Stimulated activated CD8-positive, alpha-beta memory T cell treated with anti-CD3 and anti-CD28 coated beads, Interleukin-12 subunit alpha, Interleukin-12 subunit beta, amount 100 ng/mL, for 4 hours (primary cell): ENCODE measurements at places on chromosomes 5 and 9.

DNA sequence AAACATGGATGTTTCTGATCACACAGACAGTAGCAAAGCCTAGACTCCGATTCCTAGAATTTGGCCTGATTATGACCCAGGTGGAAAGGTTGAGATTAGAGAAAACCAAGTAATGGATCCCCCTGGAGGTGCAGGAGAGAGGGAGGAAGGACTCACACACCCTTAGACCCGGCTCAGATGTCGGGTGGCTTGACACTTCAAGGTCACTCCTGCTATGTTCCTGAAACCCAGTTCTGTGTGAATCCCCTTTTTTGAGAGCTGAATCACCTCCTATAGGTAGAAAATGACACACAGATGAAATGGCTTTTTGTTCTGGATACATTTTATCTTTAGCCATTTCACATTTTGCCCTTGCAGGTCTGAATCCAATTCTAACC is 192.8 kb downstream of the ARRDC3 start:
- DNase-seq = no peak

- DNase-seq = no peak
Measured at GRCh38 chr5:95832664-95833063, 10.1 kb upstream of the GLRX start.

DNA sequence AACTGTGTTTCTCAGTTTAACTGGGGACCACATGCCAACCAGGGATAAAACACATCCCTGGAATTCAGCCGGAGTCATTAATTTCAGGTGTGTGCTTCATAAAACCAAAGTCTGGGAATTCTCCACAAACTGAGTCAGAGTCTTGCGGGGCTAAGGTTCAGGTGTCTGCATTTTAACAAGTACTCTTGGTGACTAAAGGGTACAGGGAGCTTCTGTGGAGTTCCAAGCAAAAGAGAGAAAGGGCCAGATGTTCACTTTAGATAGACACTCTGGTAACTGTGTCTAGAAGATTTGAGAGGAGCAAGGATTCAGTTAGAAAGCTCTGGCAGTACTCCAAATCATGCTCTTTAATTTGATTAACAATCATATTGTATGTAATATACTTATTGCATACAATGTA is 4.0 kb downstream of the NADK2 start:
- DNase-seq = no peak

GRCh38 chr5:1374679-1375055 is 29.8 kb upstream of the CLPTM1L start:
- no peak for DNase-seq

GRCh38 chr5:177427919-177428573 is 1.6 kb downstream of the GRK6 start:
- DNase-seq = no peak

DNA sequence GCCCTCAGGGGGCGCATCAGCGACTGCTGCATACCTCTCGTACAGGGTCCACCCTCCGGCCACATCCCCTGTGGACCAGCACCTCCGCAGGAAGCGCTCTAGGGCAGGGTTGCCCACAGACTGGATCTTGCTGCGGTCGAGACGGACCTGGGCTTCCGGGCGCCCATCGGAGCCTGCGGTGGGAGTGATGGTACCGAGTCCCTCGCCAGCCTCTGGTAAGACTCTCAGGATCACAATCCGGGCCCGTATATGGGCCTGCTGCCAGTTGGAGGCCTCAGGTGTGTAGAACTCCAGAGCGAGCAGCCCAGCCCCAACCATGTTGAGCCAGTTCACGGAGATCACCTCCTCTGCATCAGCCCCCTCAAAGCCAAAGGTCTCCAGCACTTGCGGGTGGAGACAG is 323.0 kb downstream of the ANXA1 start:
- no peak for DNase-seq

- no peak for DNase-seq
Measured at GRCh38 chr5:89399548-89399947, 516.6 kb upstream of the MEF2C start.

GRCh38 chr5:115423541-115423940 is 121.0 kb downstream of the FEM1C start:
- DNase-seq = no peak

GRCh38 chr9:88243736-88244135 is 105.5 kb upstream of the SPATA31C2 start:
- no peak for DNase-seq

GRCh38 chr5:144406442-144406841 is 235.8 kb downstream of the KCTD16 start:
- DNase-seq = no peak

DNA sequence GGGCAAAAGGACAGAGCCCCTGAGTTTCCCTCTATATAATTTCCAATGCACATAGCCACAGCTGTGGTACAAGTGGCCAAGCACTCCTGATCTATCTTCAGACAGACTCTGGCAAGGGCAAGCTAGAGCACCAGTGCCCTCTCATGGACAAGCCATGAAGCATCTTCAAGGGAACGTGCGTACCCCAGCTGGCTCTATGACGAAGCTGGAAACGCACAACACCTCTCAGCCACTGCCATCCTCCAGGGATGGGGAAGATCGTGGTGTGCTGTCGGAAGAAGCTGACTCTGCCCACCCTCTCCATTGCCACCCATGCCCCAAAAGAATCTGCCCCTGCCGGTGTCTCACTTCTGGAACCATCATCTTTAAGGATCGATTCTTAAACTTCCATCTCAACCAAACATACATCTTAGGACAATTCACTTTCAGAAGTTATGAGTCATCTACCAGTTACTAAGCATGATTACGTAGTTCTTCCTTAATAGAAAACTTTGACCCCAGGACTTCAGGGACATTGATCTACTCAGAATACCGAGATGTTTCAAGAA is 482.9 kb downstream of the AGTPBP1 start:
- no peak for DNase-seq

DNA sequence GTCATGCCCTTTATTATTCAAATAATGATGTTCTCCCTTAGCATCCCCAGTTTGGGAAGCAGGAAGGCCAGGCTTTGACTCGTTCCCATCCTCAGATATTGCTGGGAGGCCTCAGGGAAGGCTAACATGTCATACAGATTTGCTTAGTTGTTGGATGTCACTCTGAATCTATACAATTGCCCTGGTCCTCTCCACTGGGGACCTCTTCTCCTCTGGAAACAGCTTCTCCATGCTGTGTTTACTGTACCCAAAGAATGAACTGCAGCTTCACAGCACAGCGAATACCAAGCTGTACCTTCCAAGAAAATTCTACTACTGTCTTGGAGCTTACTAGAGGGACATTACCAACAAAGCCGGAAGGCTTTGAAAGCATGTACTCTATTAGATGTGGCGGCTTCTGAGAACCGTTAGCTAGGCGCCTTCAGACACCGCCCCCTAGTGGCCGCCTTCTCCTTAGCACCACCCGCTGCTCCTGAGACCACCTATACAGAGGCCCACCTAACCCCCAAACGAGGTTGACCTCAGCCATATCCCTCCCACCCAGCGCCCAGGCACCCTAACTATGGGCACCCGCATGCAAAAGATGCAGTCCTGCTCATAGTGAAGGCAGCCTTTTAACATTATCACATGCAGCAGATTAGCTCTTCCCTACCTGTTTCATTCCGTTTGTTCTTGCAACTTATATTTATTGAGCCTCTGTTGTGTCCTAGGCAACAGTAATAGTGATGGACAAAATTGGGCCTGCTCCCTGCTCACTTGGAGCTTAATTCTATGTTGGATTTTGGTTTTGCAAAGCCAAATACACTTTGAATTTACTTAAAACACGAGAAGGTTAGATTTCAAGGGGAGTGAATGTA is 34.9 kb upstream of the FOXI1 start:
- DNase-seq = no peak

GRCh38 chr5:76642390-76643040 is 19.3 kb upstream of the F2RL2 start:
- no peak for DNase-seq

DNA sequence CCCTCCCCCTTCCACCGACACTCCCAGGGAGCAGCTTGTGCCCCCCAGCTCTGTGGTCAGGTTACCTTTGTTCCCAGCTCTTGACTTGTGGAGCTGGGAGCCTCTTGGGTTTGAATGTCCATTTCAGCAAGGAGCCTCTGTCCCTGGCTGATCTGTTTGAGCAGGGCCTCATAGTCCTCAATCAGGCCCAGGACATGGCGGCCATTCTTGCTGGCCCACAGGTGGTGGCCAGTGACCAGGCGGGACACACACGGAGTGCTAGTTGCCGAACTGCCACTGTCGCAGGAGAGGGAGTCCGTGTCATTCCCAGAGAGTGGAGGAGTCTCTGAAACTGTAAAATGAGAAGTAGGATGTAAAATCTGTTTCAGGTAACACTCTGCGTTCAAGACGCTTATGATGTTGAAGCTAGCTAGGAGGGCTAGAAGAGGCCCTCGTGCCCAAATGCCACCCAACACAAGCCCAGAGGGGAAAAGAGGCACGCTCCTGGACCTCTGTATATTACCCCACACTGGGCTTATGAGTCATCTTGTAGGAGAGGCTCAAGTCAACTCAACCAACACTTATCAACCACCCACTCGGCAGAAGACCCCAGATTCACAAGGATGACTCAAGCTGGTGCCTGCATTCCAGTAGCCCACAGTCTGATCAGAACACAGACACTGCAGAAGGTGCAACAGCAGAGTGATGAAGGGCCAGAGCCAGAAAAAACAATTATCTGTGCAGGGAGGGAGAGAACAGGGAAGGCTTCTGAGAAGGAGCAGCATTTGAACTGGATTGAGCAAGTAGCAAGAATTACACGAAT is 177.0 kb downstream of the CDK5RAP2 start:
- no peak for DNase-seq

GRCh38 chr5:115179030-115179393 is 9.3 kb upstream of the TRIM36 start:
- no peak for DNase-seq

DNA sequence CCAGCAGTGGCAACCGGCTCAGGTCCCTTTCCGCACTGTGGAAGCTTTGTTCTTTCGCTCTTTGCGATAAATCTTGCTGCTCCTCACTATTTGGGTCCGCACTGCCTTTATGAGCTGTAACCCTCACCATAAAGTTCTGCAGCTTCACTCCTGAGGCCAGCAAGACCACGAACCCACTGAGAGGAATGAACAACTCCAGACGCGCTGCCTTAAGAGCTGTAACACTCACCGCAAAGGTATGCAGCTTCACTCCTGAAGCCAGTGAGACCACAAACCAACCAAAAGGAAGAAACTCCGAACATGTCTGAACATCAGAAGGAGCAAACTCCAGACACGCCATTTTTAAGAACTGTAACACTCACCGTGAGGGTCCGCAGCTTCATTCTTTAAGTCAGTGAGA is 103.5 kb downstream of the GLIS3 start:
- DNase-seq = no peak

- no peak for DNase-seq
Measured at GRCh38 chr5:95530416-95530815, 24.4 kb downstream of the SKIC3 start.

DNA sequence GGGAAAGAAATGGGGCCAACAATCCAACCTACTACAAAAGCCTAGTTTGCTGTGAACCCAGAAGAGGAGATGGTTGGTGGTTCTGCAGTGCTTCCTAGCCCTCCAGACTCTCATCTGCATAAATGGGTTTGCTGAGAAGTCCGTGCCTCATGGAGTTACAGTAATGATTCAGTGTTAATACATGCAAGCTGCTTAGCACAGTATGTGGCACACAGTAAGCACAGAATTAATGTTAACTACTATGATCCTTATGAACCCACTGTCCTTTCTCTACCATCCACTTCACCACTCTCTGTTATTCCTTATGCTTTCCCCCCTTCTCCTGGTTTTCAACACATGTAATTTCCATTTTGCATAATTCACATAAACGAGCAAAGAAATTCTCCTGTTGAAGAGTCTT is 100.0 kb downstream of the ACTBL2 start:
- no peak for DNase-seq

GRCh38 chr9:18319918-18320445 is 154.0 kb upstream of the ADAMTSL1 start:
- DNase-seq = no peak

GRCh38 chr5:105874316-105874715 is 1796.4 kb downstream of the EFNA5 start:
- DNase-seq = no peak

- DNase-seq = no peak
Measured at GRCh38 chr9:88947581-88948573, 43.4 kb upstream of the S1PR3 start.

- DNase-seq = no peak
Measured at GRCh38 chr5:93280518-93280917, 300.5 kb downstream of the NR2F1-AS1 start.

- no peak for DNase-seq
Measured at GRCh38 chr5:77305956-77306355, 95.5 kb downstream of the PDE8B start.

DNA sequence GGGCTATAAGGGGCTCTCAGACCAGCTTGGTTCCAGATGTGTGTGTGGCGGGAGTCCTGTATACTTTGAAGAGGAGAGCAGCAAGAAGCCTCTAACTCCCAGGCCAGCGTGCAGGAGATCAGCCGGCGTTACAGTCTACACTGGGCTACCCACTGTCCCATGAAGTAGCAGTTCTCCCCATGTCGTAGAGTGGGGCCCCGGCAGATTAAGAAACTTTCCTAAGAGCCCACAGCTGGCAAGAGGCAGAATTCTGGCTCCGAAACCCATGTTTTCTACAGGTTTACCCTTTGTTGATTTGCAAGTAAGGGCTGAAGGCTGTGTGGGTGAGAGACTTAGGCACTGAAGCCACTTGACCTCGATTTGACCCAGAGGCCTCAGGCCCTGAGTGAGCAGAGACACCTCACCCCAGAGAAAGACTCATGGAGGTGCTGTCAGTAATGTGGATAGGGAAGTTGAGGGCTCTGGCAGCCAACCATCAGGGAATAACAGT is 881 bp upstream of the B4GALT1 start:
- DNase-seq = no peak

DNA sequence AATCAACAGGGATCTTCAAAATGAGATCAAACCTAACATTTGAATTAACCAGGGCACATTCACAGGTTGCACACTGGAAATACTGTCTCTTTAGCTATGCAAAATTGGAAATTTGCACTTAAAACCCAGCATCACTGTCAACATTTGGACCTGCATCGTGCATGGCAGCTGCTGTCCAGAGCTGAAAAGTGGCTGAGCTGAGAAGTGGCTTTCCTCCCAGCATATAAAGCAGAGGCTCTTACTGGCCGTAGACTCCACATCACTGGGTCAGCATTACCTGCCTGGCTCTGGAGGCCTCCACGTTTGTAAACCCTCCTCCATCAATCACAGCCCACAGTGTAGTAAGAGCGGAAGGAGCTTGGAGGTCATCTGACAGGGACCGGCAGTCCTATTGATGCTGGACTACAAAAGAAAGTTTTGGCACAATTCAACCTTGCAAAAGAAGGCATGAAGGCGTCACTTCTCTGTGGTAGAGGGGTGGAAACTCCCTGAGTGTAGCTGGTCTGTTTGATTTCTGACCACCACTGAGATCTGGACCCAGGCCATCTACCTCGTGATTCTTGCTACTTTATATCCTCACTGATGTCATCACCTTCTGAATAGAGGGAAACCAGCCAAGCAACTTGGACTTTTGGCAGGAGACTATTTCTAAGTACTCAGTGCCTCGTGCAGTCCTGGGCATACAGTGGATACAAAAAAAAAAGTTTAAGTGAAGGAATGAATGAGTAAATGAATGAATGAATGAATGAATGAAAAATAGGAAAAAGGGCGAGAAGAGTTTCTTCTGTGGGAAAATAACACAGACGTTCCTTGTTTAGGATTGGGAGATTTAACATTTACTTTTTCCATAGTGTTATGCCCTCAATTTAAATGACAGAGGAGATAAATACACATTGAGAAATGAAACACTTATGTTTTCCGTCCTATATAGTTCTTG is 14.8 kb downstream of the RASEF start:
- no peak for DNase-seq

GRCh38 chr5:78887384-78888118 is 97.6 kb downstream of the ARSB start:
- DNase-seq = no peak
